Adipocyte (in vitro differentiated cells): ENCODE measurements at places on chromosomes 12 and 14.
A peak's percentile ranks its signal among the peaks of the same experiment; 100 is the strongest.

GRCh38 chr12:2541631-2542204, 253.1 kb upstream of the FKBP4 start:
- DNase-seq: no peak

DNA sequence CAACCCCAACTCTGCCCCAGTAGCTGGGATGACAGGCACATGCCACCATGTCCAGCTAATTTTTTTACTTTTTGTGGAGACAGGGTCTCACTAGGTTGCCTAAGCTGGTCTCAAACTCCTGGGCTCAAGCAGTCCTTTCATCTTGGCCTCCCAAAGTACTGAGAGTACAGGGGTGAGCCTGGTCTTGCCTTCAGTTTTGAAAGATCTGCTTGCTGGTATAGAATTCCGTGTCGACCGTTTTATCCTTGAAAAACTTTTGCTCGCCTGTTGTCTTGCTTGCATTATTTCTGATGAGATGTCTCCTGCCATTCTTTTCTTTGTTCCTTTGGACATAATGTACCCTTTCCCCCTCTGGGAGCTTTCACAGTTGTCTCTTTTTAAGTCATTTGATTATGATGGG, 92.0 kb upstream of the DYNC1H1 start:
- no peak for DNase-seq

DNA sequence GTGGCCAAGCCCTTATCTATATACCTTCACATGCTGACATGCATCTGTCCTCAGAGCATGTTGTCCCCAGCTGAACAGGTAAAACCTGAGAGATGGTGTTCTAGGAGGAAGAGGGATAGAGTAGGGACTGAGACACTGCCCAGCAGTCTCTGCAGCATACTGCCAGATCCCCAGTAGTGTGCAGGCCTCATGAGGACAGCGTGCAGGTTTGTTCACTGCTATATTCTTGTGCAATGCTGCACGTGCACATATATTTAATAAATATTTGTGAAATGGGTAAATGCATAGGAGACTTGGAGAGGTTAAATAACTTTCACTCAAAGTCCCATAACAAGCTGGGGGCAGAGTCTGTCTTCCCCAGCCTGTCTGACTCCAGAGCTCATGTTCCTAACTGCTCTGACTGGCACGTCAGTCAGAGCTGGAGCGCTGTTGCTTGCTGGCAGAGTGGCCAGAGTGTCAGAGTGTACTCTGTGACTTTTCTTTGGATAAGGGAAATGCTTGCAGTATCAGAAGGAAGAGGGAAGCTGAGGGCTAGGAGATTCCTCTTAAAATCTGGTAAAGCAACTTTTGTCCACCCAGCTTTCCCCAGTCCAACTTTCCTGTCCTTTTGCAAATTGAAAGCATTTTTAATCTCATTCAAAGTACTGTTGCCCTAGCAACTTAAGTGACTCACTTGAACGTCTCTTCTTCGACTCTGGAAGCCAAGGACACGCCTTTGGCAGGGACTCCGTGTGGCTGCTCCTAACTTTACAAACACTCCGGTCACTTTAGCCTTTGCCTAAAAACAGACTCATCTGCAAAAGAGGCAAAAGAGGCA, 14.9 kb upstream of the POLR3B start:
- DNase-seq: peak; percentile 90

DNA sequence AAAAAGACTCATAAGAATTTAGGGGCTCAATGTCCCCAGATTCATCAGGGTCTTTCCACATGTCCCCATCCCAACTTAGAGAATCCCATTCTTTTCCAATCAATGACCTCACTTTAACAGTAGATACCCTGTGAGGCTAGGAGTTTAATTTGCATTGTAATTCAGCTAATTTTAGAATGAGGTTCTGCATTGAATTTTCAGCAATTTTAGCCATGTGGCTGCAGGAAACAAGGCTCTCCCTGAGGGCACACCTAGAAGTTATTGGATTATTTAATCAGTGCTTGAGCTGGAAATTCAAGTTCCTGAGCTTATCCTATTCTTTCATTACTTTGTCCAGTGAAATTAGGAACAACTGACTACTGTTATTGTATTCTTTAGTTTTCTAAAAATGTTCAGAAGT, 433.8 kb downstream of the ADAMTS20 start:
- no peak for DNase-seq

DNA sequence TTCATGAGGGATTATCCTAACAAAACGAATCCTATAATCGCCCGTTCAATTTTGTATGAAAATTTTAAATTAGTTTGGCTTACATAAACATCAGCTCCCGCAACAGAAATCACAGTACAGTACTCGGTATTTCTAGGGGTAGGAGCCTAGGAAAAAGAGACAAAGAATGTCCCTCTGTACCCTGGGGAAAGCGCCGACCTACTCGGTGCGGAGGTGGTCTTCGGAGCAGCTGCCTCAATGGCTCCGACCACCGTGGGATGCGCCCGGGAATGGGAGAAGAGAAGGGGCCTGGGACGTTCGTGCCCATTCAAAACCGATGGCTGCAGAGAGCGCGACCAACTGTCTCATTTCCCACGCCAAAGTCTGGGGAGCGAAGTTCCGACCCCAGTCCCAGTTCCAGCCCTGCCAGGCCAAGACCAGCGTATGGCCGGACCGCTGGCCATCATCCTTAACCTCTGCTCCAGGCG, 618 bp downstream of the GNPNAT1 start:
- DNase-seq: no peak

DNA sequence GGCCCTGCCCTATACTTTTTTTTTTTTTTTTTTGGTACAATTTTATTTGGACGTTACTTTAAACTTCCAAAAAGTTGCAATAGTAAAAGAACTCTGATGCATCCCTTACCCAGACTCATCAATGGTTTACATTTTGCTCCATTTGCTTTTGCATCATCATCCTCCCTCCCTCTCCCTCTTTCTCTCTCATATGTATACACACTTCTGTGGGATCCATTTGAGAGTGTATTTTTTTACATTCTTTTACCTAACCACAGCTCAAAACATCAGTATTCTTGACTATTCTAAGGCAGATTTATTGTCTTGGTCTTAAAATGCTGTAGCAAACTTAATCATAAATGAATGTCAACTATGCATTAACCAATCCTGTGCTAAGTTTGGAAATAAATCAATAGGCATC, 111.6 kb downstream of the PRICKLE1 start:
- DNase-seq: no peak
